Activated B cell treated with CpG ODN at 0.5 μM for 24 hours (primary cell): ENCODE measurements at places on chromosomes 12 and 14. TPM values are rescaled to one million over a fixed set of nuclear protein-coding genes. Genes with fewer than 3 reads are reported as not detected.

DNA sequence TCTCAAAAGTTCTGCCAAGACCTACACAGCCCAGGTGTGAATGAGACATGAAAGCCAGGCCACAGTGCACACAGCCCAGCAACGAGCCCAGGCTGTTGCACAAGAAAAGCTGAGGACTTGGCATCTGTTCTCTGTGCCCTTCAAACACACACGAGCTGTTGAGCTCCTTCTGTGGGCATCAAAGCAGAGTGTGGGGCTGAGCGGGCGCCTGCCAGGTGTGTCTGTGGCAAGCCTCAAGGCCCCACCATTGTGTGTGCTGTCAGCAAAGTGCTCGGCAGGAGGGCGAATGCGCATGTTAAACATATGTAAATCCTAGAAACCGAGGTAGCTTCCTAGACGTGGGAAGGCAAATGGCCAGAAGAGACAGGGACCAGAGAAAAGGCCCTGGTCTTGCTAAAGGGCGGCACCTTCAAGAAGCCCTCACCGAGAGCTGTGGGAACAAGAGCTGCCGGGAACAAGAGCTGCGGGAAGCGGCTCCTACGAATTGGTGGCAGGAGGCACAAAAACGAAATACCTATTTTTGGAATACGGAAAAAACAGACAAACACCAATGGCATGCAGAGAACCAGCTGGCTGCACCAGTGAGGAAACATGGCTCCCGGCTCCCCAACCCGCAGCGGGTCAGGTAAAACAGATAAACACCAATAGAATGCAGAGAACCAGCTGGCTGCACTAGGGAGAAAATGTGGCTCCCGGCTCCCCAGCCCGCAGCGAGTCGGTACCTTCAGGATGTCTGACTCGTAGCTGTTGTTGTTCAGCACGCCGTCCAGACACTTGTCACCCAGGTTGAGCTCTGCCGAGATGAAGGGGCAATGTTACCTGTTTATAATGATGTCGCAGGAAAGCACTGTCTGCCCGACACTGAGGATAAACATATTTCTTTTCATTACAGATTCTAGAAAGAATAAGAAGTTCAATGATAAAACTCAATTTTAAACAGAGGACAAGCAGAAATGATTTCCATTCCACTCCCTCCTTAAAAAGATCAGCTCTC, 19.0 kb upstream of the GOLGA3 start:
- DNase-seq: no peak
- H3K27ac ChIP-seq: no peak overlapping the region
- H3K27me3 ChIP-seq: no peaks in the 10 kb centered on the region
- peaks cover 69% of the 10 kb centered on the region for H3K36me3 ChIP-seq
- H3K4me1 ChIP-seq: no peaks in the 10 kb centered on the region
- no peak overlapping the region for H3K4me3 ChIP-seq

GRCh38 chr12:114215746-114216145, 190.2 kb downstream of the TBX5 start:
- H3K4me1 ChIP-seq: no peaks in the 10 kb centered on the region
- no peak overlapping the region for H3K4me3 ChIP-seq
- peaks cover 3% of the 10 kb centered on the region for H3K27me3 ChIP-seq
- no peak overlapping the region for H3K27ac ChIP-seq
- H3K36me3 ChIP-seq: no peaks in the 10 kb centered on the region

C12orf50 gene
- total RNA-seq: 0.07 and 0.12 TPM in 2 replicates

CLMN gene
- 23.4 and 23.9 TPM in 2 replicates for total RNA-seq

CIROP gene
- not detected in 2 replicates for total RNA-seq

ADCY4 gene
- total RNA-seq: 2.3 and 2.4 TPM in 2 replicates

GPN3 gene
- total RNA-seq: 17.0 and 19.0 TPM in 2 replicates

LBHD2 gene
- not detected in 2 replicates for total RNA-seq
